ENCODE measurements at places on chromosomes 5 and 9.

DNA sequence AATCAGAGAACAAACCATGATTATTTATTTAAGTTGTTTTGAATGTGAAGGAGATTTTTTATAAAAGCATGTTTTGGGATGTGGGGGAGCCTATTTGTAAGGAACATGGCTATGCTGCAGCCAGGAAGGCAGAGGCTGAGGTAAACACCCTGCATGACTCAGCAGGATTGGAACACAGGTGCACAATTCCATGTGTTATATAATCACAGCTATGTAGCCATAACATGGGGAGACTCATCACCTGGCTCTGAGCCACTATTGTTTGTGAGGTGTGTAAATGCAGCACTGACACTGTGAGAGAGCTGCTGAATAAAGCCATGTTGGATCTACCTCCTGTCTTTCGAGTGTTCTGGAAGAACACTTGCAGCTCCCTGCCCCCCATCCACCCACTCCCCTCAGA lies 1009.8 kb downstream of the DNAH5 start:
- no peak for DNase-seq

- DNase-seq, result peak; percentile 75
Measured at GRCh38 chr5:92017776-92018175, 634.7 kb upstream of the ARRDC3 start.

- DNase-seq, result no peak
Measured at GRCh38 chr5:133382661-133383579, 229.4 kb downstream of the FSTL4 start.

- no peak for DNase-seq
Measured at GRCh38 chr9:35948901-35949318, 9.0 kb downstream of the OR2S2 start.

GRCh38 chr5:43312076-43312661 lies 1.0 kb downstream of the HMGCS1 start:
- DNase-seq, result no peak

DNA sequence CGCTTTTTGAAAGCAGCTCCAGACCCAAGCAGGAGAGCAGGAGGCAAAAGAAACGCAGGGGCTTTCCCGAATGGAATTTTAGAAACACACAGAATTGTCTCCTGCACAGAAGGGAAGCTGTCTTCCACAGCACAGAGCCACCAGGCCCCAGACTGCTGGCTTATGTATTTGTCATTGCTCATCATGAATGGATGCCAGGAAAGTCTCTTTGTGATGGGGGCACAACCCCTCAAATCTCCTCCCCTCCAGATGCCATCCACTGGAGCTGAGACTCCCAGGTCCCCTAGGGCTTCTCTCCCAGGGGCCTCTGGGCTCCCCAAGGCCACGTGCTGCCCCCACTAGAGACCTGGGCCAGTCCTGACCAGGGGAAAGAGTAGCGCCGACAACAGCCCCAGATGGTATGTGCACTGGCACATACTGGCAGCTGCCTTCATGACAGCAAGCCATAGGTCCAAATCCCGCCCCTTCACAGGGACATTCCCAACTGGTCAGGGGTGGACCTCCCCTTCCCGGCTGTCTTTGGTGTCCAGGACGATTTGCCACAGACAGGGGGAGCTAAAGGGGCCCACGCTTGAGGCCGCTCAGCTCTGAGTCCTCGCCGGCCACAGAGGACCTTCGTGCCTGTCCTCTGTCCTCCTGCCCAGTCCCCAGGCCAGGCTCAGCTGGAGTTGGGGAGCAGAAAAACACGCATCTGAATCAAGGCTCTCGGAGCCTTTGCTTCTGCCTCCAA lies 127.8 kb downstream of the KCNIP1 start:
- no peak for DNase-seq

DNA sequence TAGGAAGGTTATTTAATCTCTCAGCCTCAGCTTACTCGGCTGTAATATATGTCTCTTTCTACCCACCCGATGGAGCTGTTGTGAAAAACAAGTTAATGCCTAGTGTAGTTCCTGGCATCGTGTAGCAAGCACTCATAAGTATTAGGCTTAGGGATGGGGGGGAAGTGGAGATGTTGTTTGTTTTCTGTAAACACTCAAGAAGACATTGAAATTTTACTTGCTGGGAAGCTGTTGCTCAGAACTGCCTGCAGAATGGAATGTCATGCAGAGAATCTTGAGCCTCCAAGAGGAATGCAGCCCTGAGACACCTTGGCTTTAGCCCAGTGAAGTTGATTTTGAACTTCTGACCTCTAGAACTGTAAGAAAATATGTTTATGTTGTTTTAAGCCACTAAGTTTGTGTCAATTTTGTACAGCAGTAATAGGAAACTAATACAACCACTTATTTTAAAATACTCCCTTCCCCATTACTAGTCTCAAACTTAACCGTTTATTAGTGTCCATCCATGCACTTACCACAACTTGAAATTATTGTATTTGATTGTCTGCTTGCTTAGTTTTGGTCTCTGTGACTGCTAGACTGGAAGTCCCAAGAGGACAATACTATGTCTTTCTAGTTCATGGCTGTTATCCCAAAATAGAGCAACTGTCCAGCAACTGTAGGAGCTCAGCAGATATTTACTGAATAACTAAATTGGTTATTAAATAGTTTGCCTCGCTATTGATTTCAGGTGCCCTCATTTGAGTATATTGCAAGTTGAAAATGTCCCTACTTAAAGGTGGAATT lies 53.8 kb downstream of the MFAP3 start:
- DNase-seq, result peak; percentile 13

DNA sequence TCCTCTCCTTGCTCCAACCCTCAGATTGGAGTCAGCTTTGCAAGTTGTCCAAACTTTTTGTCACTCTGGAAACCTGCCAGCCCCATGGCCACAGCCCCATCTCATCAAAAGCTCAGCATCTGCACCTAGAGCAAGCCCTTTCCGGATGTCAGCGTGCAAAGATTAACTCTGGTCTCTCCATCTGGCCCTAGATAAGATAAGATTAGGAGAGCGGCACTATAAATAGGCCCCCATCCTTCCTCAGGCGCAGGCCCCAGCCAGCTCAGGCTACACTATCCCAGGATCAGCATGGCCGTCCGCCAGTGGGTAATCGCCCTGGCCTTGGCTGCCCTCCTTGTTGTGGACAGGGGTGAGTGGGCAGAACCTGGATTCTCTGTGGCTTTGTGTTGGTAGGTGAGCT lies at the start of gene SPINK4:
Gene SPINK4, plus strand, starts transcription at position 247 of the 400 bp plus-strand sequence. Its CDS starts 42 bp downstream, at position 289.
- no peak for DNase-seq

DNA sequence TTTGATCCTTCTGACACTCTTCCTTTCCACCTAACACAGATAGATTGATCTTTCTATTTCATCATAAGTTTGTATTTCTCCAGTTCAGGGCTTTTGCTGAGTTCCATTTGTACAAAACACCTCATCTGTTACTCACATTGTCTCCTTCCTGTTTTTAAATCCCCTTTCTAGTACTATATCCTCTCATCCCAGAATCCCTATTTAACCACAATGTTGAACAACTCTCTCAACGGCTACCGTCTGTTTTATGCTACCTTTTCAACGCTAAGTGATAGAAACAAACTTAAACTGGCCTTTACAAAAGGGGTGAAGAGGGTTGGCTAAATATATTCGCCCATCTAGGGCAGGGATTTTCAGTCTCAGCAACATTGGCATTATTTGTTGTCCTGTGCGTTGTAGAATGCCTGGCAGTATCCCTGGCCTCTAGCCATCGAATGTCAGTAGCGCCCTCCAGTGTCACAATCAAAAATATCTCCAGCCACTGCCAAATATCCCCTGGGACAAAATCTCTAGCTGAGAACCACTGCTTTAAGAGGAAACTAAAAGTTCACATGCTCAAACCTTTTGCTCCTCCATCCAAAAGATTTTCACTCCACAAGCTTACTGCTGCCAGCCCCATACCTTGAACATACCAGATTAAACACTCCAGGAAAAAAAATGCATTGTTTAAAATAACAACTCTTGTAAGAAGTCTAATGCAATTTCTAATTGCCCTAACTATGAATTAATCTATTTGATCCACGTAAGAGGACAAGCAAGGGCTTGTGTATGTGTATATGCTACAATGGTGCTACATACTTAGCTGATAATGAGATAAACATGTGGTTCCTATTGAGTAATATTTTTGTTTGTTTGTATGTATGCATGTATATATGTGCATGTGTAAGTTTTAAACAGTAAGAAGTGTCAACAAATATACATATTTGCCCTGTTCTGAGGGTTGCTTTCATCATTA lies 344.0 kb downstream of the PTPRD start:
- DNase-seq, result no peak

- no peak for DNase-seq
Measured at GRCh38 chr5:133916914-133917313, 51.5 kb downstream of the C5orf15 start.

GRCh38 chr5:127518319-127518621 lies 830 bp downstream of the PRRC1 start:
- DNase-seq, result peak; percentile 20
